Activated naive CD4-positive, alpha-beta T cell (primary cell): ENCODE measurements at places on chromosomes 6 and 20.
A peak's percentile ranks its signal among the peaks of the same experiment; 100 is the strongest.

DNA sequence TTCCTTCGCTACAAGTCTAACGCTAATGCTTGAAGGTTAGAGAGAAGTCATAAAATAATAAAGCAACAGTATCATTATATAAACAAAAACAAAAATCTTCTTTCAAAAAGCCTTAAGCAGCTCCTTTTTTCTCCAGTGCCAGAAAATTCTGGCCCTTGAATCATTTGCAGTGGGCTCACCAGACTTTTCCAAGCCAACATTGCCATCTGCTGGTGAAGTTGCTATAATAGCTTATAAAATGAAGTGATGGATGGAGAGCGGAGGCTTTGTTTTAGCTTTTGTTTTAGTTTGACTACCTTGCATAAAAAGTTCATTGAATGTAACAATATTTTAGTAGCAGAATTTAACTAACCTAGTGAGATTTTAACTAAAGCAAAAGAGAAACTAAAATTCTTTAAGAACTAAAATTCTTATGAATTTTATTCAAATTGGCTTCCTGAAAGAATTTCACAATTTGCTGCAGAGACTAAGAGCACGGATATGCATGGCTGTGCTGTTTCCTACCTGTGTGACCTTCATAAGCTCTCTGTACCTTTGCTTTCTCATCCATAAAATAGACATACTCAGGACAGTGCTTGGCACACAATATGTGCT, 44.8 kb upstream of the SLC2A12 start:
- DNase-seq = peak; percentile 8

- DNase-seq = no peak
Observed at GRCh38 chr20:10228330-10228729, 9.7 kb downstream of the SNAP25 start.

DNA sequence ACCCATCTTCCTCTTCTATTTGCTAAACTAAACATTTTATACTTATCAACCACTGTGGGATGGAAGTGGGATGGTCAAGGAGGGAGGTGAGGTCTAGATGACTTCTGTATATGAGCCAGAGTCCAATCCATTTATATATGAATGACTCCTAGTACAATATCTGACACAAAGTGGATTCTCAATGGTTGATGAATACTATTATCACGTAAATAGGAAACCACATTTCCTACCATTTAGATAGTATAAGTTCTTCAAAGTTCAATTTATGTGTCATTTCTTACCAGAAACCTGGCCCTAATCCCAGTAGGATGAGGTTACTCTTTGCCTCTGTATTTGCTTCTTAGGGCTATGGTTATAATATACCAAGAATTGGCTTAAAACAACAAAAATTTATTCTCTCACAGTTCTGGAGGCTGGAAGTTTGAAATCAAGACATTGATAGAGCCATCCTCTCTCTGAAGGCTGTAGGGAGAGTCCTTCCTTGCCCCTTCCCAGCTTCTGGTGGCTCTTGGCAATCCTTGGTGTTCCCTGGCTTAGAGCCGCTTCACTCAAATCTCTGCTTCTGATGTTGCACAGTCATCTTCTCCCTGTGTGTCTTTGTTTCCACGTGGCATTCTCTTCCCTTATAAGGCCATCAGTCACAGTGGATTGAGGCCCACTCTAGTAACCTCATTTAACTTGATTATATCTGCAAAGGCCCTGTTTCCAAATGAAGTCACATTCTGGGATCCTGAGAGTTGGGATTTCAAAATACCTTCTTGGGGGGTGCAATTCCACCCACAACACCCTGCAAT, 41.0 kb upstream of the RAB23 start:
- no peak for DNase-seq

DNA sequence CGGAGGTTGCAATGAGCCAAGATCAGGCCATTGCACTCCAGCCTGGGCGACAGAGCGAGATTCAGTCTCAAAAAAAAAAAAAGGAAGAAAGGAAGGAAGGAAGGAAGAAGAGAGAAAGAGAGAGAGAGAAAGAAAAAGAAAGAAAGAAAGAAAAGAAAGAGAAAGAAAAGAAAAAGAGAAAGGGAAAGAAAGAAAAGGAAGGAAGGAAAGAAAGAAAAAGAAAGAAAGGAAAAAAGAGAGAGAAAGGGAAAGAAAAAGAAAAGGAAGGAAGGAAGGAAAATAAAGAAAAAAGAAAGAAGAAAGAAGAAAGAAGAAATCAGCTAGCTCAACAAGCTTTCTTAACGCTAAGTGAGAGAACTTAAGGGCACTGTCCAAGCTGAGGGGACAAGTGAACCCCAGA, 7.6 kb upstream of the MATN4 start:
- DNase-seq = no peak

- DNase-seq = no peak
Observed at GRCh38 chr6:68756454-68757375, 121.6 kb downstream of the ADGRB3 start.

- no peak for DNase-seq
Observed at GRCh38 chr6:69647726-69648125, 149.1 kb downstream of the LMBRD1 start.

DNA sequence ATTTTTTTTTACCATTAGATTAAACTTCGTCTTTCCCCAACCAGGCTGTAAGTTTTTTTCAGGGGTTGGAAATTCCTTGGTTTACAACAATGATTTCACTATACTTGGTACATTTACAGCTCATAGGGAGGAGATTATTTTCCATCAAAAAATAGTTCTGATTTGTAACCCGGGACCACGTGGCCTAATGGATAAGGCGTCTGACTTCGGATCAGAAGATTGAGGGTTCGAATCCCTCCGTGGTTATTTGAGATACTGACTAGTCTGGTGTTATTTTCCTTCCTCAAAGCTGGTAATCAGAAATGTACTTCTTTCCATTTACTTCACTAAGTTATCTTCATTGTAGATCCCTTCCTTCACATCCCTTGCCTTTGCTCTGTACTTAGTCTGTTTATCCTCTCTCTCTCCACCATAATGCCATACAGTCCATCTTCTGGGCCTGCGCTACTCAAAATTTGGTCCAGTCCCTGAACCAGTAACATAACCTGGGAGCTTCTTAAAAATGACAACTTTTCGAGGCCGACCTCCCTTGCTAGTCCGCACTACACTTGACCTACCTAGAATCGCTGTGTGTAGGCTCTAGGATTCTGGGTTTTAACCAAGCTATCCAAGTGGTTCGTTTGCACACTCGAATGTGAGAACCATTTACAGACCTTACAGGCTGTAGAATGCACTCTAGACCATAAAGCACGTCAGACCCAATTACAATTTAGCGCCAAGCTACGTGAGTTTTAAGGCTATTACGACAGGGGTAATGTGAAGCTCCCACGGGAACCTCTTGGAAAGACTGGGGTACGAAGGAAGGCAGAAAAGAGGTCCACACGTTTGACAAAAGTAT, 42.1 kb upstream of the BTN3A2 start:
- peak; percentile 49 for DNase-seq

GRCh38 chr6:79403563-79403962, 133.7 kb downstream of the LCA5 start:
- no peak for DNase-seq

DNA sequence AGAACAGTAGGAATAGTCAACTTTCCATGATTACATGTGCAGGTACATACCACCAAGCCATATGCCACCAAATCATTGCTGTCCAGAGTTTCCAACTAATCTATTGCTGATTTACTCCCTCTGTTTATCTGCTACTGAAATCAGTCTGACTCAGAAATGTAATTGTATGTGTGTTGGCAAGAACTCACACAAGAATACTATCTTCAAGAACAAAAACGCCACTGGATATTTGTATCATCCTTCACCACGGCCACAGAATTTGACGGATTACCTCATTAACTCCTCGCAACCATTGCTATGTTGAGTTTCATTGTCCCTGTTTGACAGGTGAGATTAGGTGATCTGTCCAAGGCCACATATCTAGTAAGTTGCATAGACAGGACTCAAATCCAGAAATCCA, 159.2 kb downstream of the GMPR start:
- DNase-seq = no peak

DNA sequence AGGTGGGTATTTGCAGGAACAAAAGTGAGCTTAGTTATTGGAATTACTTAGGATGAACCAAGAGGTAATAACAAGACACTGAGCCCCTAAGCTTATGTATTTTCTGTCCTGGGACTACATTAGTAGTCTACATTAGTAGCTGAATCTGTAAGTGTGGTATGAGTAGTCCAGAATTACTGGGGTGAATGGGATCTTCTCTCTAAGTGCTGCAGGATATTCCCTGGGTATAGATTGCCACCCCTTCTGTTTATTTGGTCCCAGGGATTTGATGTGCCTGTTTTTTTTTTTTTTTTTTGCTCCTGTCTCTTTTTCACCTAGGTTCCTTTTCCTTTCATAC, 5.9 kb downstream of the CD2AP start:
- DNase-seq = no peak

GRCh38 chr20:23344336-23344735, 6.3 kb upstream of the NXT1 start:
- no peak for DNase-seq

GRCh38 chr6:90401933-90402830, 105.5 kb upstream of the BACH2 start:
- DNase-seq = no peak

GRCh38 chr6:32882879-32883250, 28.9 kb downstream of the PSMB9 start:
- no peak for DNase-seq

GRCh38 chr20:43681991-43682410, 15.1 kb downstream of the MYBL2 start:
- no peak for DNase-seq

GRCh38 chr6:47631269-47631772, 67.1 kb upstream of the ADGRF4 start:
- no peak for DNase-seq

GRCh38 chr6:30743099-30744053, 889 bp upstream of the FLOT1 start:
- DNase-seq = no peak

GRCh38 chr20:46394872-46395760, 11.3 kb downstream of the ELMO2 start:
- DNase-seq = no peak

DNA sequence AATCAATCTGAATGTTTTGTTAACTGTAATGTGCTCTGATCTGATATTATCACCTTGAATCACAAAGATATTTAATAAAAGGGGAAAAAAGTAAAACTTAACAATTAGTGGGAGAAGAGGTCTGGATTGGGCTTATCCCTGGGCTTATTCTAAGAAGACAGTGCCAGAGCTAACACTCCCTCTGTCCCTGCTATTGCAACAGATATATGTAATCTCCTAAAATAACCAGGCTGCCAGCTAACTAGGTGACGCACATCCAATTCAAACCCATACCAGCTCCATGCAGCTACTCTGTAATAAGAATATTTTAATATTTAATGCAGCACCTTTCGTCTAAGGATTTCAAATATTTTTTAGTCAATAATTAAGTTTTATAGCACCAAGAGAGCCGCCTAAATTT, 330.1 kb upstream of the MARCKS start:
- no peak for DNase-seq

DNA sequence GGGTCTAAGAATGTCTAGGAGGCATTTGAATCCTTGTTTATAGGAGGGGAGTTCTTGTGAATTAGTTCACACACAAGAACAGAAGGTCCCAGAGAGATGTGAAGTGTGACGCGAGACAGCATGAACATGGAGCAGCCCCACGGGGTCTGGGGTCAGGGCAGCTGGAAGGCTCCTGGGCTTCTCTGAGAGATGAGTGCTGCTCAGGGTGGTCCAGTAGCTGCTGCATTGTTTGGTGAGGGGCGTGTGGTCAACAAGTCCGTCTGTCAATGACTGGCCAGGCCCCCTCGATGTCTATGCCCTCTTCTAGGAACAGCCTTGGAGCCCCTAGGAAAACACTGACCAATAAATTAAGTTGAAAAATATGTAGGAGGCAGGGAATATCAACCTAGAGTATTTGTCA, 40.2 kb upstream of the GABRR1 start:
- DNase-seq = no peak

DNA sequence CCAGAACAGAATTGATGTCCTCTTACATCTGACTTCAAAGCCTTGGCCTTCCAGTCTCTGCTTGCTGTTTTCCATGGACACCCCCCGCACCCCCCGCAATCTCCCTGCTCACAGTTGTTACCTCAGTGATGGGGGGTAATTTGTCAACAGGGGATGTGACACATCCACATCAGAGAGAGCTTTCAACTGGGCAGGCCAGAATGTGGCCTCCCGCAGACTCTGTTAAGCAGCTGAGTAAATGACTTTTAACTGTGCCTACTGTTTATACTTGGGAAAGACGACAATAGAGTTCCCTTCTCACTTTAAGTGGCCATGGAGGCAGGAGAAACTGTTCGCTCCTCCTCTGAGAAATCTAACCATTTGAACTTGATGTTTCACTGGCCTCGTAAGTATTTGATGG, 51.0 kb downstream of the TXNDC5 start:
- DNase-seq = no peak

- DNase-seq = no peak
Observed at GRCh38 chr6:80480421-80481157, 374.1 kb downstream of the BCKDHB start.

DNA sequence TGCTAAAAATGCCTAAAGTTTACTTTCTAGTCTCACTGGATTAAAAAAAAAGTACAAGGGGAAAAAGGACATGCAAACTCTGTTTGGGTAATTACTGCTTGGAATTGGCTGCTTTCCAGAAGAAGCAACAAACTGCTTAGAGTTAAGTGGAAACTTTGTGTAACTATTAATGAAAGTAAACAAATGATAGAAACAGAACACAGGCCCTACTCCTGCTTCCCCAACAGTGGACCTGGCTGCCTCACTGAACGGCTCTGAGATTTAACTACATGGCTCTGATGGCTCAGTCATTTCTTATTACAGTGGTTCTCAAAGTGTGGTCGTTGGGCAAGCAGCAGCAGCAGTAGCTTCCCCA, 108.5 kb downstream of the MAN1A1 start:
- no peak for DNase-seq

DNA sequence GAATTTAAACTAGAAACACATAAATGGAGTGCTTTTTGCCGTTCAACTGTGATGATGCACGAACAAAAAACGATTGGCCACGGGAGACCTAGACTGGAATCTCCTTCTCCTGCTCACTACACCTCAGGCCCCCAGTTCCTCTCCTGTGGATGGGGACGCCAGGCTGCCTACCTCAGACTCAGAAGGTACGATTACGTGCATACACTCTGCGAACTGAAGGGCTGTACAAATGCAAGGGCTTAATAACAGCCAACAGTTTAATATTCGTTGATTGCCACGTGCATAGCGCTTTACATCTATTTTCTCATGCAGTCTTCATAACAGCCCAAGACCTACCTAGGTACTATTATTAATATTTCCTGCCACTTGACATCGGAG, 495 bp upstream of the ARMC2 start:
- no peak for DNase-seq

GRCh38 chr20:2695206-2695983, 2.8 kb downstream of the EBF4 start:
- no peak for DNase-seq

- DNase-seq = no peak
Observed at GRCh38 chr20:1280195-1281102, 14.4 kb downstream of the SNPH start.

GRCh38 chr6:34912715-34913464, 23.8 kb downstream of the ANKS1A start:
- no peak for DNase-seq

GRCh38 chr6:17057322-17057721, 44.5 kb upstream of the STMND1 start:
- no peak for DNase-seq
